ENCODE measurements at places on chromosomes 4 and X.

GRCh38 chrX:30577362-30577991, at the start of gene TASL:
TSS of gene TASL (minus strand) at chrX:30577766. CDS start at chrX:30560355, 17,411 bp downstream.
- peak; percentile 24 for DNase-seq

- DNase-seq, result no peak
Observed at GRCh38 chr4:140070366-140070765, 83.6 kb downstream of the MAML3 start.

GRCh38 chr4:5043579-5043978, 7.7 kb upstream of the STK32B start:
- DNase-seq, result no peak

DNA sequence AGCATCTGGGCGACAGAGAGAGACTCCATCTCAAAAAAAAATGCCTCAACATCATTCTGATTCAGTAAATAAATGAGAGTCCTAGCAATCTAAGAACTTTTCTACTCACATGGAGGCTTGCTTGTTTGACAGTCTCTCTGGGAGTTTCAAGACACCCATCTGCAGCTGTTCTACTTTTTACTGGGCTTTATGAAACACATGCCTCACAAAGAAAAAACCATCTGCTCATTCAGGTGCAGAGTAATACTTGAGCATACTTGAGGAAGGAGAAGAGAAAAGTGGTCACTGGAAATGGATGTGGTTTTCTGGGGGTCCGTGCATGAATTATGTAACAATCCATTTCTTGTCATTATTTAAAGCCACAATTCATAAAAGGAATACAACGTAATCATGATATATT, 87.1 kb upstream of the DDX53 start:
- DNase-seq, result no peak

DNA sequence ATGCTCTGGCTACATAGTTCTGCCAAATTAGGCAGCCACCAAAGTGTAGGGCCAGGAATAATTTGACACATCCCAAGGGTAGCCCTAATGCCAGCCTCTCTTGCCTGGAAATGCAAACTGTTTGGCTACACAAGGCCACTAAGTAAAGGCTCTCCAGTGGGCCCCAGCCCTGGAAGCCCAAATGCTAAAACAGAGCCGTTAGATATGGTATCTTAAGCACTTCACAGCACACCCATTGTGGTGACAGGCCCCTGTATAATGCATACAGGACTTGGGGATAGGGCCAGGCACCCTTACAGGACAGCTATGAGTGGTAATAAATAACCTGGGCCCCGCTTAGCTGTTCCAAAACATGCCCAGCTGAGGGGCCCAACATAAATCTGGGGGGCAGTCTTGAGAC, 623.9 kb downstream of the BCOR start:
- no peak for DNase-seq

GRCh38 chr4:131613824-131614216, 1535.3 kb upstream of the PCDH10 start:
- no peak for DNase-seq

DNA sequence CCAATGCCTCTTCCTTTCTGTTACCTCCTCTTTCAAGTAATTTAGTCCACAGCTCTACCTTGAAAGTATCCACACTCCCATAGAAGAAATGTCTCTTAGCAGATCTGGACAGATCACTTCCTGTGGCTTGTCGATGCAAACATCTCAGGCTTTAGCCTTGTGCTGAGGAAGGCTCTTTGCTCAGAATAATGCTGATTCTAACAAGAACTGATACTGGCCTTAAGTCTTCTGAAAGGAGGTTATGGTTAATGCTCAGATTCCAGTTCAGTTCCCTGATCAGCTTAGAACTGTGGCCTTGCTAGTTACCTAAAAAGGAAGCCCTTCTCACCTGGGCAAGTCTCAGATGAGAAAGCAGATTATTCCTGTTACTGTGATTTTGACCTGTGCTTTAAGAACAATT, 230.1 kb upstream of the FAT4 start:
- DNase-seq, result no peak

- no peak for DNase-seq
Observed at GRCh38 chr4:70496231-70496630, 22.1 kb upstream of the AMTN start.

GRCh38 chrX:41167888-41168287, 82.6 kb downstream of the USP9X start:
- DNase-seq, result no peak

- DNase-seq, result no peak
Observed at GRCh38 chr4:159296061-159296460, 193.2 kb downstream of the RAPGEF2 start.

DNA sequence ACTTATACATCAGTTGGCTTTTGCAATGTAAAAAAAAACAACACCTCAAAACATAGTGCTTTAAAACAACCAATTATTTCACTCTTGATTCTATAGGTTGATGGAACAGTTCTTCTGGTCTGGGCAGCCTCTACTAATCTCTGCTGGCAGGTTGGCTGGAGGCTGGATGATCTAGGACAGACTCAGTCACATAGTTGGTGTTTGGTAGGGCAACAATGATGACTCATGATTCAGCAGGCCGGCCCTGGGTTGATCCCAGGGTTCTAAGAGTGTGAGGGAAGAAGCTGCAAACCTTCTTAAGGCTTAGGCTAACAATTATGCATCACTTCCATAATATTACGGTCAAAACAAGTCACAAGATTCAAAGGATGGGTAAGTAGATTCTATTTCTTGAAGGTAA, 558.2 kb downstream of the ZNF674 start:
- DNase-seq, result no peak
